ENCODE measurements at places on chromosomes 5 and 9.

DNA sequence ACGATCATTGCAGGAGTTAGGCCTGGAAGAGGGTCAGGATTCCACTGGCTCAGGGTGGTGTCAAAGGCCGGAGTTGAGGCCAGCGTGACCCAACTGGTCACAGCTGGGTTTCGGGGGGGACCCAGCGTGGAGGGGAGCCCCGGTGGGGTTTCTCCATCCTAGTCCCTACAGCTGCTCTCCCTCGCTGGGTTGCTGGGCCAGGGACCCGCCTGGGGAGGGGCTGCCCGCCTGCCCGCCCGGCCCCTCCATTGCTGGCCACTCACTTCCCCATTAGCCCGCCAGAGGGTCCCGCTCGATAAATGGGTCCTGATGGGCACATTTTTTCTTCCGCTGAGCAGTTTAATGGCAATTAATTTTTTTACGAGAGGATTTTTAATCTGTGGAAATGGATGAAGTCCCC, 8.8 kb downstream of the CCDC187 start:
- DNase-seq = no peak

DNA sequence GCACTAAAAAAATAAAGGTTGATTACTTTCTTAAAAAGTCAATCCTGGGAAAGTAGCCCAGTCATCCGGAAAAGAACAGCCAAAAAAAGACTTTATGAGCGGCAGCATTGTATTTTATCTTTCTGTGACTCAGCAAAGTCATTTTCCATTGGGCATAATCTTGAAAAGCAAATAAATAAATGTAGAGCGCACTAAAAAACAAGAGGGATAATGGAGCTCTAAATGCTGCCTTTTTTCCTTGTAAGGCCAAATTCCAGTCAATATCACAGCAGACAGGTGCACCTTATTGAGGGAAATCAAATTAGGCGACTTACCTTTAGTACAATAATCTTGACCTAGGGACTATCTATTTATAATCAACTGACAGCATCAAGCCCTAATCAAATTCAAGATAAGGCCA, 266.8 kb downstream of the MTRR start:
- no peak for DNase-seq

- no peak for DNase-seq
Measured at GRCh38 chr9:87844506-87844905, 38.2 kb upstream of the SPATA31E1 start.

DNA sequence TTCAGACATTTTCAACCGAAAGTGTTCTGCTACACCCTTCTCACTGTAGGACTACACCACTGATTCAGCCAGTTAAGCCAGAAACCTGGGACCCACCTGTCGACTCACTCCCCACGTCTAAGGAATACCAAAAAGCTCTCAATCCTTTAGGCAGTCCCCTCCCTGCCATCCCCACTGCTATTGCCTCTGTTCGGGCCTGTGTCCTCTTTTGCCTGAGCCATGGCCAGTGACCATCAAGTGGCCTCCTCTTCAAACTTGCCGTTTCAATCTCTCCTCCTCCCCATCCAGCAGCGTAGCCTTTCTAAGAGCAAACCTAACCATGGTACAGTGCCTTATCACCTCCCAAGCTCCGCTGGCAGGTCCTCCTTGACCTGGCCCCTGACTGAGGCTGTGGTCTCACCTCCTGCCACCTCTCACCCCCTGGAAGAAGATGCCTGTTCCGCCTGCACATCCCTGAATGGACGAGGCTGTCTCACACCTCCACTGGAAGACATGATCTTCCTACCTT, 64.1 kb downstream of the GALNT12 start:
- no peak for DNase-seq

DNA sequence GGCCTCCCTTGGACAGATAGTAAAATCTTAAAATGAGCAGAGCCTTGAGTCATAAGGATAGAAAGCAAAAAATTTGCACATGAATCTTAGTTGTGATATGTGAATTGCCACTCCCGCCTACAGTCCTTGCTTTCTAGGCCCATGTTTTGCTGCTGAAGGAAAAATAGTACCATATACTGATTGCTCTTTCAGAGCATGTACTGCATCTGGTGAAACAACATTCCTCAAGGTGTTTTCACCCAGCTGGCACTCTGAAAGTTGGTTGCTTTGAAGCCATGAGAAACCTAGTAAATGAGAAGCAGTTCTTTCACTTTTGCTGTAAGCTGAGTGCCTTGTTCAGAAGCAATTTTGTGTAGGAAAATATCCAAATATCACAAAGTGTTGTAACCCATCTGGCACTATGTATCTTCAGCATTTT, 10.3 kb downstream of the CDC37L1 start:
- DNase-seq = peak; percentile 60

GRCh38 chr9:121069396-121069795, 5.4 kb upstream of the CNTRL start:
- no peak for DNase-seq

DNA sequence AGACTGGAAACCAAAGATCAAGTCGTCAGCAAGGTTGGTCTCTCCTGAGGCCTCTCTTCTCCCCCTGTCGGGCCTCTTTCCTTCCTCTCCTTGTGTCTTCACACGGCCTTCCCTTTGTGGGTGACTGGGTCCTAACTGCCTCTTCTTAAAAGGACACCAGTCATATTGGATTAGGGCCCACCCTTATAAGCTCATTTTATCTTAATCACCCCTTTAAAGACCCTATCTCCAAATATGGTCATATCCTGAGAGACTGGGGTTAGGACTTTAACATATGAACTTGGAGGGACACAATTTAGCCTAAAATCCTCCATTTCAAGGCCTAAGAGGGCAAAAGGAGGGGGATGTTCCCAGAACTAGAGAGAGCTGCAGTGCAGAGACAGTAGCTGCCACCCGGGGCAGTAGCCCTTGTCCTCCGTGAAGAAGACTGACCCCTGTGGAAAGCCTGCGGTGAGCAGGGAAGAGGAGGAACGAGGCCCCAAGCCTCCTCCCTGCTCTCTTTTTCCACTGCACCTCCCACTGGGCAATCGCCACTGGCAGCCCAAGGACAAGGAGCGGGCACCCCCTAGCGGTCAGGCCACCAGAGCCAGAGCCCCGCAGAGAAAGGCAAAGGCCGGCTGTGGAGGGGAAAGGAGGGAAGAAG, 34.9 kb downstream of the CFAP90 start:
- peak; percentile 46 for DNase-seq

- DNase-seq = peak; percentile 34
Measured at GRCh38 chr5:140362875-140363630, 3.1 kb downstream of the SLC4A9 start.

Measured in fibroblast of gingiva (primary cell).